Fibroblast of skin of left quadriceps (primary cell): ENCODE measurements at places on chromosomes 3 and 15.

- no peak for DNase-seq
Measured at GRCh38 chr15:101390462-101390861, 95.4 kb upstream of the SNRPA1 start.

DNA sequence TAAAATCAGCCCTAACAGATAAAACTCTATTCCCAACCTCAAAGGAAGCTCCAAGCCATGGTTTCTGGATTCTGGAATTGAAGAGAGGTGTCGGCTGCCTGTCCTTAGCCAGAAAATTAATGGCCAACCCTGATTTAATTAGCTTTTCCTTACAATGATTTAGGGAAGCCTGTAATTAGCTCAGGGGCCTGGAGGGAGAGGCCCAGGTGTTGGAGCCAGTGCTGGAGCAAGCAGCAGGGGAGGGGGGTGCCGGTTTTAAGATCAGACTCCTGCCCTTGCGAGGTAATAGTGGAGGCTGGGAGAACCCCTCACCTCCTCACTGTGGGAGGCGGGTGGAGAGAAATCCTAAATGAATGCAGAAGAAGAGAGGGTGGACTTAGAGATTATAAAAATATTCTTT is 14.7 kb upstream of the ATP2B2 start:
- DNase-seq = no peak

GRCh38 chr3:13768453-13768852 is 111.4 kb downstream of the WNT7A start:
- DNase-seq = no peak

DNA sequence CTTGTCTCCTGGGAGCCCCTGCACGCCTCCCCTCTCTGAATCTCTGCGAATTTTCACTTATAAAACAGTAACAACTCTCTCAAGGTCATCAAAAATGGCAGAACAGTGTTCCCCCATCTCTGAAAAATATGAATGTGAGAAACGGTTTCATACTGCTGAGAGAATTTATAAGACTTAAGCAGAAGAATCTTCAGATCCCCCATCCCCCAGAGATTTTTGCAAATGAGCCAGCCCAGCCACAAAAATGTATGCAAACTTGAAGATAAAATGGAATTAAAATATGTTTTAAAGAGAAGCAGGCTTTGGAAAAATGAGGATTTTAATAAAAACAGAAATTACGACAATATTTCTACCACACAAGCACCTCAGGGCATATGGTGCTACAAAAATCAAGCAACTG is 173.0 kb downstream of the STT3B start:
- DNase-seq = peak; percentile 20

DNA sequence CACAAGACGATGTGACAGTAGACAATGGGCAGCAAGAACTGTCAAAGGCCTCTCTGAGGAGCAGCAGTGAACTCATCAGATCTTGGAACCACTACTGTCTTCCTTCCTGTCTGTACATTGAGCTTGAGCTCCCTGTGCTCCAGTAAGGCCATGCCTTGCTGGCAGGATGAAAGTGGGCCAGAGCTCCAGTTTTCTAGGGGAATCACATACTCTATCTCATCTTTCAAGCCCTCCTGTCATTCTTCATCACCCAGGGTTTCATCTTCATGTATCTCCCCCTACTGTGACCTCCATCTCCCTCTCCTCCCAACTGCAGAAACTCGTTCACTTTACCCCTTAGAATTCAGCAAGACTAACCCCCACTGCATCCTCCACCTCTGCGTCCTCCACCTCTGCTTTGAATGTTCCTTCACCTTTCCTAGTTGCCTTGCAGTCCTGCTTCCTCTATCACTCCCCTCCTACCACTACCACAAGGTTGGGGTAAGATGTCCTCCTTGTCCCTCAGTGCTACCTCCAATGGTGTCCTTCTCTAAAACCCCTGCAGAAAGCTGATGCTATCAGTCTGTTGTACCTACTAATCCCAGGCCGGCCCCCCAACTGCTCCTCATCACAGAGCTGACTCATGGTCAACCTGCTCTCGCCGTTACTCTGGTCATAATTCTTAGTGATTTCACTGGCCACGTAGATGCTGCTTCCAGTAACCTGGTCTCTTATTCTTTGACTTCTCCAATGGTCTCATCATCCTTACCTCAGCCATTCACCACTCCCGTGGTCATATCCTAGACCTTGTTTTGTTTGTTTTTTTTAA is 22.3 kb downstream of the NKIRAS1 start:
- DNase-seq = no peak

GRCh38 chr3:179432451-179432850 is 18.8 kb downstream of the GNB4 start:
- DNase-seq = no peak
